ENCODE measurements at places on chromosomes 2 and 18.

- no peak for ATAC-seq
These were observed 73.8 kb downstream of the RTP5 start for GRCh38 chr2:241943209-241943850.

GRCh38 chr2:229059331-229060033 is 211.6 kb downstream of the PID1 start:
- no peak for ATAC-seq

DNA sequence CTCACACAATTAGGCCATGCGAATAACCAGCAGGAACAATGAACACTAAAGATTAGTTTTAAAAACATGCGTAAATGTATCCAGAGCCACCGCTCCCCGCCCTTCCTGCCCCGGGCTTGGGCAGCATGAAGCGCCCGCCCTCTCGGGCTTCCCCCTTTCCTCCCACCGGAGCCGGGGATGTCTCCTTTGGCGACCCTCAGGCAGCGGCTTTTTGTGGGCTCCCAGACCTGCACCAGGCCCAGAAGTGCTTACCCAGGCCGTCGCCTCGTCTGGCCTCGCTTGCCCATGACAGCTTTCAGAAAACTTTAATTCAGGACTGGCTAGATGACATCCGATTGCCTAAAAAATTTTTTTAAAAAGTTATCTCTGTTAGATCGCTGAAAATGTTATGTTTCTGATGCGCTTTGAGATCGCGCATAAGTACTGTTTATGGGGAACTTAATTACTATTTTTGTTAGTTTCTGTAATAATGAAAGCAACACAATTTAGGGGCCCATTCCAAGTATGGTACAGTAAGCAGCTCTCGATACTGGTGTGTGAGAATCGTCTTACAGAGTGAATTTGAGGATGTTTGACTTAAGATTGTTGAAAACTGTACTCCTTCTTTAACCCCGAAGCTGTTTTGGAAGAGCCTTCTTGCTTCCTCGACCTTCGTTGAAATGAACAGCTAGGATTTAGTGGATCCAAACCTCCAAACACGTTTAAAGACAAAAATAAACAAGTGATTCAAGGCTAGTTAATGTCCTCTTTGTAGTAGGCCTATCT is 1.1 kb downstream of the MAP3K20 start:
- peak; percentile 34 for ATAC-seq

DNA sequence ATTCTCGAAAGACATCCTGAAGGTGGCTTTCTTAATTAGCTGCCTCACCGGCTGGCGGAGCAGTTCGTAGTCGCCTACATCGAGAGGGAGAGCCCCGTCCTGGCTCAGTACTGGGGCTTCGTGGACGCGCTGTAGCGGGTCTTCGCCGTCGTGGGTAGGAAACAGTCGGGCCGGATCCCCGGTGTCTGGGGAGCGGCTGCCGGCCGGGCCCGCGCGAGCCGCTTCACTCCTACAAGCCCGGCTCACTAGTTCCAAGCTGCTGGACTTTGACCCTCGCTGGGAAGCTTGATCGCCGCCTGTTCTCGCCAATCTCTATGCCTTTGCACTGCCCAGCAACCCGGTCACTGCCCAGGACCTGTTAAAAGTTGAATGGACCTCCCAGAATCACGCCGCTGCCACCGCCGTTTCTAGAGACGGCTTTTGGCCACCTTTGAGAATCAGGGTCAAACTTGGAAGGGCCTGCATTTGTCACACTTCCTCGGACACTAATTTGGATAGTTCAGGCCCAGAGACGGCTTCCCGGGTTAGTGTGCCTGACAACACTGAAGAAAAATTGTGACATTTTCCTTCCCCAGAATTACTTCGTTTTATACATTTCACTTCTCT is 41.4 kb upstream of the AKAIN1 start:
- ATAC-seq, result peak; percentile 48

GRCh38 chr2:96470636-96471035 is 34.5 kb downstream of the NEURL3 start:
- peak; percentile 50 for ATAC-seq

- ATAC-seq, result no peak
These were observed 5.3 kb upstream of the RPL37A start for GRCh38 chr2:216493334-216493685.

- ATAC-seq, result no peak
These were observed 63.3 kb upstream of the STK17B start for GRCh38 chr2:196234672-196235071.

DNA sequence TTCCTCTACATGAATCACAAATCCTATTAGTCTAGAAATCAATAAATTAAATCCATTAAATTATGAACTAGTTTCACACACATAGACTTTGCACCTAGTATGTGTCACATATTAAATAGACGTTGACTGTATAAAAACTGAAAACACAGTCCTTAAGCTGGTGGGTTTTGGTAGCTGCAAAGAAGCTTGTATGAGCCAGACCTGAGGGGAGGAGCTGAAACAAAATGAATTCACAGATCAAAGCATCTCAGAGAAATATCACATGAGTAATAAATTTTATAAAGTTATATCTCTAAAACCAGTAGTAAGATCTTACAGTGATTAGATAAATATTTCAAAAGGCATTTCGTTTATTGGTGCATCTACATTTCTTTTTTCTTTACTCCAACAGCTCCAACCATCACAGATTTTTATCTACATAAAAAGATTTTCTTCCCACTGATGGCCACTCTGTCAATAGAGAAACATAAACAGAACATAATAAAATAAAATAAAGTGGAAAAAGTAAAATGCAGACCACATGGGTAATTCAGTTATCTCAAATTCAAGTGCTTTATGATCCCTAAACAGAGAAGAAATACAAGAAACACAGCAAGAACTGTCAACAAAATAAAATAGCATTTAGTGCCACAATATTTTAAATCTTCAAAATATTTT is 420.0 kb upstream of the CYRIA start:
- ATAC-seq, result no peak

DNA sequence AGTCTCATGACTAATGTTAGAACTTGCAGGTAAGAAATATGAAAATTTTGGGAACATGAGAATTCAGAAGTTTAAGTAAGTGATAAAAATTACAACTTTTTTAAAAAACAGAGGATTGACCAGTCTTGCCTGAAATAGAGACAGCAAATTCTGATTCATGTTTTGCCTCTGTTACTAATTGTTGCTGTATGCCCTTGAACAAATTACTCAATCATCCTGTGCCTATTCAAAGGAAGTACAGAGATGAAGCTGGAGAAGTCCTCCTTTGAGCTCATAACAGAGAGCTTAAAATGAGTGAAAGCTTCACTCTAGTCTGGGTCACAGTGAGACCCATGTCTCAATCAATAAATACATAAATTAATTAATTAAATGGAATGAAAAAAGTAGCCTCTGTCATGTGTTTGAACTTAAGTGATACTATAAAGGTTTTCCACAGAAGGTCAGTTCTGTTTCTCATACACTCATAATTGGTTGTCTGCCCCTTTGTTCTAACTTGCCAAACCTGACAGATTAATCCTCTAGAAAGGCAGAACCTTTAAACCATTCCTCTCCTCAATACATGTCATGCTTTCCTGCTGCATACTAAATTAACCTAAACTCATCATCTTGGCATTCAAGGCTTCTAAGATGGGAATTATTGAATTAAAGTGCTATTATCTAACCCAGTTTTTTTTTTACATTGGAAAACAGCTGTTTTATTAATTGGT is 374.6 kb upstream of the LRATD1 start:
- ATAC-seq, result no peak

GRCh38 chr2:165877565-165878550 is 75.7 kb downstream of the TTC21B start:
- no peak for ATAC-seq

- ATAC-seq, result peak; percentile 47
These were observed 513 bp downstream of the TRIP12 start for GRCh38 chr2:229921101-229921891.

DNA sequence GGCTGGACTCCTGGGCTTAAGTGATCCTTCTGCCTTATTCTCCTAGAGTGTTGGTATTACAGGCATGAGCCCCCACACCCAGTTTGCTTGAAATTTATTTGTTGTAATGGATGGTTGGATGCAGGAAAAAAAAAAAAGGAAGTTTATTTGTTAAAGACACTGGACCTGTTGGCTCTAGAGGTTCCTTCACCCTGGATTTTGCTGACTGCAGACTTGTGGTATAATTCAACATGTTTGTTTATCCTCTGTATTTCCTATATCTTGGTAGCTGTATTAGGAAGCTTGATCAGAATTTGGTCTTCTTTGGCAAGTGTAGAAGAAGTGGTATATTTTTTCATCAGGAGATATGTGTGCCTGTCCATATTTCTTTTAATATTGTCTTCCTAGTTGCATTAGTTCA is 138.7 kb downstream of the LDLRAD4 start:
- ATAC-seq, result no peak

DNA sequence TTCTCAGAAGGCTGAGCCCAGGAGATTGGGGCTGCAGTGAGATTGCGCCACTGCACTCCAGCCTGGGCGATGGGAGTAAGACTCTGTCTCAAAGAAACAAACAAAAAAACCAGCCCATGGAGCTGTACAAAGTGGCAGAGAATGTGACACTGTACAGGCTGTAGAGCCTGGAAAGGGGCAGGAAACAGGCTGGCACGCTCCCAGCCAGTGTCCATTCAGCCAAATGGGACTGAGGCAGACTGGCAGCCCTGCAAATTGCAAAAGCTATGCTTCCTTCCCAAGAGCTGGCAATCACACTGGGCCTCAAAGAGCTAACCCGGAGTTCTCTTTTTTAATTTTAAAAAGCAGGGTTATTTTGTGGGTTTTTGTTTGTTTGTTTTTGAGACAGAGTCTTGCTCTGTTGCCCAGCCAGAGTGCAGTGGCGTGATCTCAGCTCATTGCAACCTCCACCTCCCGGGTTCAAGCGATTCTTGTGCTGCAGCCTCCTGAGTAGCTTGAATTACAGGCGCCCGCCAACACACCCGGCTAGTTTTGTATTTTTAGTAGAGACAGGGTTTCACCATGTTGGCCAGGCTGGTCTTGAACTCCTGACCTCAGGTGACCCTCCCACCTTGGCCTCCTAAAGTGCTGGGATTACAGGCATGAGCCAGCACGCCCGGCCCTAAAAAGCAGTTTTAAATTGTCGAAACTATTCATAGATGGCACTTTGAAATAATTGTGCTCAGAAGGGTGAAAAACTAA is 42.8 kb downstream of the SCRN3 start:
- no peak for ATAC-seq

GRCh38 chr2:200845669-200846325 is 18.7 kb downstream of the CLK1 start:
- no peak for ATAC-seq

- ATAC-seq, result no peak
These were observed 28.5 kb upstream of the NAPG start for GRCh38 chr18:10497206-10497749.

GRCh38 chr18:48975817-48976649 is 25.3 kb upstream of the SMAD7 start:
- ATAC-seq, result peak; percentile 91

- no peak for ATAC-seq
These were observed 390.2 kb downstream of the THSD7B start for GRCh38 chr2:137155356-137156104.

DNA sequence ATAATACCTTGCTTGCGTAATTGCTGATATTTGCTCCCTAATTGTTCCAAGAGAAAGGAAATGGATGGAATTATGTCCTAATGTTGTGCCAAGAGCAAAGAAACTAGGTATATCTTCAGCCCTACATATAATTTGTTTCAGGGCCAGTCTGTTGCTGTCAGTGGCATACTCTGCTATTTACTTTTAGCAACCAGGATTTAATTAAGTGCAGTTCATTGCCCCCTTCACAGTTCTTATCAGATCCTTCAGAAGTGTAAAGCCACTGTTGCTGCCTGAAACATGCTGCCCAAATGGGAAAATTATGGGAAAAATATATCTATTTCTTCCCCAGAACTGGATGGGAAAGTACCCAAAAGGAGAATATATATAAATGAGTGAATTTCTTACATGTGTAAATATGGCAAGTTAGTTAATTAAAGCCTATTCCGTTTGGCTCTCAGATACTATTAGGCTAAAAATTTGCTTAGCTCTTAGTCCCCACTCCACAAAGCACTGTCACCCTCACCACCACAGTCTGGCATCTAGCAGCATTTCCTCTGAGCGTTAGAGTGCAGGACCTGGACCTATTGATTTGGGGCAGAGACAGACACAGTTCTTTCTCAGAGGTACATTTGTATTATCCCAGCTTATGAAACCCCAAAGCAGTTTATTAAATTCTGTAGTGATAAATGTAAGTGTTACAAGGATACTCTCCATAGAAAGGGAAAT is 72.8 kb upstream of the DTNA start:
- no peak for ATAC-seq

DNA sequence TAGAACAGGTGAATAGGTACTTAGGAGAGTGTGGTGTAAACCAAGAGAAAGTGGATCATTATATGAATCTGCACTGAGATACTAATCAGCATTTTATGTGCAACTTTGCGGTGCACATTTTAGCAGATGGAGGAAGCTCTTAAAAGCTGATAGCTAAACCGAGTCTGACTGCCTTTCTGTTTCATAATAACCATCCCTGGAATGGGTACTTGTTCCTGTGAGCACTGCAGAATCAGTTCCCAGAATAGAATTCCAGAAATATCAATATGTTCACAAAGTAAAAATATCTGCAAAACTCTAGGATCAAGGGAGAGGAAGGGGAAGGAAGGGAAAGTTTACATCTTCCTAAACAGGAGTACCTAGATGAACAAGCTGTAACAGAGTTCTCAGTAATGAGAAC is 432.2 kb upstream of the HNRNPA3 start:
- ATAC-seq, result no peak

DNA sequence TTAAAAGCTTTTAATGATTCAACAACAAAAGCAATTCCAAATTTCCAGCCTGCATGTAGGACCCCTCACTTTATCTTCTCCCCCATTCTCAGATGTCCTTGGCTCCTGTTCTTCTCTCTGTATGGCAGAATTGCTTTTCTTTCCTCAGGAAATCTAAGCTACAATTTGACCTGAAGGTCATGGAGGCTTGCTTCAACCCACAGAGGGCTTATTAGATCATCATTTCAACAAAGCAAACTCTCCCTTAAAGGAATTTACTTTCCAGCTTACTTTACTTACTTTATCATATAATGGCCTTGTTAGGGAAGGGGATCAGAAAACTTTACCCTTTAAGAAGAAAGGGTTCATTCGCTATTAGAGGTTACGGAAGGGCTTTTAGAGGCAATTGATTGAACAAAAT is 211.5 kb downstream of the RAD51AP2 start:
- ATAC-seq, result no peak

DNA sequence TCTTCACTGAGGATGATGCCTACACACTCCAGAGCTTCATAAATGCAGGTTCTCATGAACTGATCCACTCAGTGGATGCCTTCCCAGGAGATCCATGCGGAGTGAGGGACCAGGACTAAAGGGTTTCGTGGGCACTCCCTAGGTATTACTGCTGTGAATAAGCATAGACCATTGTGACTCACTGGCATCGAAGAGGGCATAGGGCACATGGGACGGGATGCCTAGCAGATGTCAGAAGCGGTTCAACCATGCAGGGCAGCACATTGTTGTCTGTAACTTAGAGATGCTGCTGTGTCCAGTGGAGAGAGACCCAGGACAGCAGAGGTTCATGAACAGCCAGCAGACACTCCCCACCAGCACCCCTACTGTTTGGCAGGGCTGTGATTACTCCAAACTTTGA is 17.2 kb downstream of the GKN2 start:
- ATAC-seq, result no peak

DNA sequence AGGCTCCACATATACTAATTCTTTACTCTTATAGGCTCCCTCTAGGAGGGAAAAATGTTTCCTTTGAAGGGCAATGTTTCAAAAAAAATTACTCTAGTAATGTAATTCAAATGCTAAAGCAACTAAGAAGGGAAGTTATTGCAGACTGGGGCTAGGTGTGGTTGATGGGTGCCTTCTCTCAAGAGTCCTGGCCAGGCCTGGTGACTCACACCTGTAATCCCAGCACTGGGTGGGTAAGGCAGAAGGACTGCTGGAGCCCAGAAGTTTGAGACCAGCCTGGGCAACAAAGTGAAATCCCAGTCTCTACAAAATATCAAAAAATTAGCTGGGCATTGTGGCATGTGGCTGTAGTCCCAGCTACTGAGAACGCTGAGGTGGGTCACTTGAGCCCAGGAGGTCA is 31.2 kb upstream of the CDKL4 start:
- ATAC-seq, result no peak

Measured in motor neuron (in vitro differentiated cells).